Esophagus squamous epithelium (tissue), 5 donors: ENCODE measurements at places on chromosomes 5 and 9. TPM values are rescaled to one million over a fixed set of nuclear protein-coding genes. Genes with fewer than 3 reads are reported as not detected.

Gene HRH2
- total RNA-seq, result 1.9 TPM

Gene PPP3R2
- not detected for total RNA-seq

Gene CCIN
- total RNA-seq, result not detected

Gene ABO
- 48.8 TPM for total RNA-seq

Gene C7
- total RNA-seq, result 8.2 TPM

Gene SUB1
- total RNA-seq, result 117 TPM

- DNase-seq, result no peak
Observed at GRCh38 chr9:15909297-15909696, 356.5 kb downstream of the CCDC171 start.

GRCh38 chr5:101455851-101456250 lies 552.8 kb upstream of the ST8SIA4 start:
- DNase-seq, result no peak

- no peak for DNase-seq
Observed at GRCh38 chr9:124349267-124349666, 66.0 kb downstream of the PSMB7 start.

DNA sequence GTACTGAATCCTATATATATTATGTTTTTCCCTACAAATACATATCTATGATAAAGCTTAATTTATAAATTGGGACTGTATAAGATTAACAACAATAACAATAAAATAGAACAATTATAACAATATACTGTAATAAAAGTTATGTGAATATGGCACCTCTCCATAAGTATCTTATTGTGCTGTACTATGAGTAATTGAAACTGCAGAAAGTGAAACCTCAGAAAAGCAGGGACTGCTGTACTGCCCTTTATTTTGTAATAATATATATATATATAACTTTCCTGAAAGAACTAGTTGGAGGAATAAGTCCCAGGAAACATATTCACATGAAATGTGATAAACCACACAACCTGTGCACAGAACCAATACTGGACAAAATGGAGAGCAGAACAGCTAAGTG lies 77.3 kb downstream of the PAM start:
- DNase-seq, result no peak

- no peak for DNase-seq
Observed at GRCh38 chr5:62592558-62592957, 13.9 kb downstream of the LRRC70 start.

DNA sequence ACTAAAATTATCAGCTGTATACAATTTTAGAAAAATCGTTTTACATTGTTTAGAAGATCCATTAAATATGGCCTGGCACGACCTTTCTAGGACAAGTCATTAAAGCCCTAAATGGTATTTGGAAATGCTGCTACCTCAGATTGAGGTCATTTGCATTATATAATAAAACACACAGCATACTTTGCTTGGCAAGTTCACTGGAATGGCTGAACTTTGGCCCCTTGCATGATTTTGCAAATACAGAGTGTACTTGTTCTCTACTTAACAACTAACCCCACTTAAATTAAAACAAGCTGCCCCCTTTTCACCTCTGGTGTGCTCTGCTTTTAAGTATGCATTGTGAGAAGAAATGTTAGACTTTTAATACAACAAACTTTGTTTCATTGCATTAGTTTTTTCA lies 860.1 kb downstream of the PTPRD start:
- no peak for DNase-seq

DNA sequence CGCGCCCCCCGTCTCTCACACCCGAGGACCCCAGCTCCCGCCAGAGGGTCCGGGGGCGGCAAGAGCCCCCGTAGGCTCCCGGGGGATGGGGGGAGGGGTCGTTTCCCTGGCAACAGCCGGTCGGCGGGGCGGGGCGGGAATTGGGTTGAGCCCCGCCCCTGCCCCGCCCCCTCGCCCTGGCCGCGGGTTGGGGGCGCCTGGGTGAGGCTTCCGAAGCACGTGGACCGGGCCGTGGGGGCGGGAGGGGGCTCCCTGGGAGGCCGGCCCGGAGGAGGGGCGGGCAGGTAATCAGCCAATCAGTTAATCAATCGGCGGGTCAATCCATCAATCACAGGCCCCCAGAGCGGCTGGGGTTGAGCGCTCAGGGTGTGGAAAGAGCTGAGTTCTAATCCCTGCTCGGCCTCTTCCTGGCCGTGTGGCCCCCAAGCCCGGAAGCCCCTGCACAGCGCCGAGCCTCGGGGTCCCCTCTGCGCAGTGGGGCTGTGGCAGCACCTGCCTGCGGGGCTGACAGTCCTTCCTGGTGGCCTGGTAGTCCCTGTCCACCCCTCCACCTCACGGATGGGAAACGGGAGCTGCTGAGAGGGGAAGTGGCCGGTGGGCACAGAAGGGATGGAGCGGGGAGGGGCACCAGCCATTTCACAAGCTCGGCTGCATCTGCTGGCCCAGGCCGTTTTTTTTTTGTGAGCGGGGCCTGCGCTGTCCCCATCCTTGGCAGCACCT lies 174.2 kb upstream of the IER5L start:
- DNase-seq, result no peak

GRCh38 chr5:116037236-116037822 lies 5.1 kb downstream of the ARL14EPL start:
- no peak for DNase-seq

- no peak for DNase-seq
Observed at GRCh38 chr9:72858089-72858912, 94.6 kb downstream of the ALDH1A1 start.

- no peak for DNase-seq
Observed at GRCh38 chr5:177300951-177301350, 2.6 kb downstream of the RAB24 start.

DNA sequence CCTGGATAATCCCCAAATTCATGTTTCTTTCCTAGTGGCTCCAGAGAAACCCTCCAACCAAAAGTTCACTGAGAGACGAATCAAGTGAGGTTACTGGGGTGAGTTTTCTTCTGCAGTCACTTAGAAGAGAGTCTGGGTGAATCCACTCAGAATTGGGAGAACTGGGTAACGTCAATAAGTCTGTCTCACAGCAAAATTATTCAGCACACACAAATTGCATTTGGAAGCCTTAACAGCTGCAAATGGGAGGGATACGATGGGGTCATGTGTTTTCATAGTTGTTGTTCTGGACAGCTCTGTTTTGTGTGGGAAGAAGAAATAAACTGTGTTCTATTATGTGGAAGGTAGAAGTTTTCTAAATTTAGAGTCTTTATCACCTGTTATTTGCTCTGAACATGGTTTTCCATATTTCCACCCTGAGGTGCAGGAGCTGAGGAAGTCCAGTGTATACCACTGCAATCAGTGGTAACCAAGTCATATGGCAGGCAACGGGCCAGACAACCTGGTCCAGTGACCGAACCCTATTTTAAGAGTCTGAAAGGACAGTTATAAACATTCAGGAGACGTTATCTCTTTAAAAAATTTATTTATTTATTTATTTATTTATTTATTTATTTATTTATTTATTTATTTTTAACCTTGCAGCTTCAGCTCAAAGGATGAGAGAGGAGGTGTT lies 21.9 kb downstream of the MARCHF3 start:
- DNase-seq, result no peak

GRCh38 chr9:121581786-121582600 lies 69.4 kb upstream of the DAB2IP start:
- DNase-seq, result no peak

GRCh38 chr5:26749829-26750228 lies 288.6 kb downstream of the CDH9 start:
- no peak for DNase-seq

DNA sequence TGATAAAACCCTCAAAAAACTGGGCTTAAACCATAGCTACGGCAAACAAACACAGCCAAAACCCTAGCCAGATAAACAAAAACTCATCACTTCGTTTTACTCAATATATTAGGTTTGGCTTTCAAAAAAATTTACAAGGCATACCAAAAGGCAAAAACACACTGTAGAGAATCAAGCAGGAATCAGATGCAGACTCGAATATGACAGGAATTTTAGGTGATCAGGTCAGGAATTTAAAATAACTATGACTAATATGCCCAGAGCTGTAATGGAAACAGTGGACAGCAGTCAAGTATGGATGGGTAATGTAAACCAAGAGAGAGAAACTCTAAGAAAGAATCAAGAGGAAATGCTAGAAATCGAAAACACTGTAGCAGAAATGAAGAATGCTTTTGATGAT lies 26.5 kb upstream of the DOCK2 start:
- no peak for DNase-seq

DNA sequence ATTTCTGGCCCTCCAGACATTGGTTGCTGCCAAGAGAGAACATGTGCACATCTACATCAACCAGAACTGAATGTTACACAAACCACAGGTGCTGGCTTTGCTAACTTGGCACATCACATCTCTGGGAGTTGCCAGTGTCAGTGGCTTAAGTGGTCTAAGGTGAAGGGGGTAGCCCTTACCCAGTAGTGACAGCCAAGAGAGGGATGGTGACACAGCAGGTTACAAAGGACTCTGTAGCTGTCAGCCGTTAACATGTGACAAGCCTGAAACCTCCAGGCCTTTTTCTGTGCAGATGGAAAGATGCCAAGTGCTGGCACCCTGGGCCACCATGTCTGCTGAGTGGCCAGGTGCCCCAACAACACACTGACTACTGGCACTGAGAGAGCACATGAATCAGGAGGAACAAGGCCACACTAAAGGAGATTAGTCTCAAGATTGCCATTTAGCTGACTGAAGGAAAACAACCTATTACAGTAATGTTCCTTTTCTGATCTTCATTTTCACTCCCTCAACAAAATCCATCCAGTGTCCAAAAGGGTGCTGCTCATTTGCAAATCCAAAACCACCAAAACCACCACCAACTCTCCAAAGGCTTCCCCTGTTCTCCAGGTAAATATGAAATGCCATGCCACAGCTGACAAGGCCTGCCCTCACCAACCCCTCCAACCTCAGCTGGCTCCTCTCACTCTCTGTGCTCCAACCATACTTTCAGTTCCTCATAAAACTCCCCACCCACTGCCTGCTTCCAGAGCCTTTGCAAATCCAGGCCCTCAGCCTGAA lies 20.2 kb downstream of the SIL1 start:
- no peak for DNase-seq

GRCh38 chr5:60835554-60835953 lies 8.5 kb downstream of the ELOVL7 start:
- no peak for DNase-seq

GRCh38 chr9:79524266-79524665 lies 47.5 kb upstream of the TLE4 start:
- DNase-seq, result no peak
